Stimulated activated CD8-positive, alpha-beta memory T cell treated with anti-CD3 and anti-CD28 coated beads, Interleukin-12 subunit alpha, Interleukin-12 subunit beta, amount 100 ng/mL, for 1 hour (primary cell): ENCODE measurements at places on chromosomes 5 and 9.

DNA sequence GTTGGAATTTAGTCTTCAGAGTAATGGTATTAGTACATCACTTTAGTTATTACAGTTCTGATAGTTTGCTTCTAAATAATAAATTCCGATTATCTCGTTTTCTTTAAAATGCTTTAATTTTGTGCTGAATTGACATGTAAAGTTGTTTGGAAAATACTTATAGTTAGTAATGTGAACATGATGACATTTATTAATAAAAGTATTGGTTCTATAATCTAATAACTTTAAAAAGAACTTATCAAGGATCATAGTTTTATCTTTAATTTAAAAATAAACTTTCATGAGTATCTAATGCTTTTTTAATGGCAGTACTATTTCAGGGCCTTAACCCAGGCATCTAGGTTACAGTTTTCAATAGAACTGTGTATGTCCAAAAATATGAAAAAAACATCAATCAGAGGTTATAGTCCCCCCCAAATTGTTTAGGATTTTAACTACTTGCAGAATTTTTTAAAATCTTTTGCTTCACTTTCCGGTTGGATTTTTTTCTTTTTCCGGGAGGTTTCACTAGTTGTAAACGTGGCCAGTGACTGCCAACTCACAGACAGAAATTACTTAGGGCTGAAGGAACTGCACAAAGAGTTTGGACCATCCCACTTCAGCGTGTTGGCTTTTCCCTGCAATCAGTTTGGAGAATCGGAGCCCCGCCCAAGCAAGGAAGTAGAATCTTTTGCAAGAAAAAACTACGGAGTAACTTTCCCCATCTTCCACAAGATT, 680 bp downstream of the GPX8 start:
- DNase-seq, result no peak

DNA sequence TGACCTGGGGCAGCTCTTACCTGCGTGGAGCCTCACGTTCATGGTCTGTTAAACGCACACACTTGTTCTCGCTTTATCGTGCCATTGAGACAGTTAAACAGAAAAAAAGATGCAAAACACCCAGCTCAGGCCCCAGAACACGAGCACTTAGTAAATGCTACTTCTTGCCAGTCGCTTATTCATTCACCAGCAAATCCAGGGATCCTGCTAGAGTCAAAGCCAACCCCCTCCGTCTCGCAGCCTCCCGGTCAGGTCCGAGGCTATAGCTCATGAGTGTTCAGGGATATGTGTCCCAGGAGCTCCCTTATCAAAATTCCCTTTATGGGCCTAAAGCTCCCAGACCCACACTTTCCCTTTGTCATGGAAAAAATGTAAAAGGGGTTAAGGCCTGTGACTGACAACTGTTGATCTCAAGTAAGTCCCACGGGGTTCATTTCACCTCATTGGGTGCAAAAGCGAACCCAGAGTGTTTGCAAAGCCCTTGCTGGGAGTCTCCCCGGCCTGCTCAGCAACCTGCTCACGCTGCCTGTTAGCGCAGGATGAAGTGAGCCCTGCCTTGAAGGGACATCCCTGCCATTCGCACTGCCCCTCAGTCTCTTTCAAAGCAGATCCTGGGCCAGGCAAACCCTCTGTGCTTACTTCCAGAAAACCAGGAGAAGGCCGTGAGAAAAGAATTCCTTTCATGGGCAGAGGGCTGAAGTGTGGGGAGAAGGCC, 40.7 kb downstream of the HRH2 start:
- no peak for DNase-seq

- no peak for DNase-seq
Observed at GRCh38 chr5:10707198-10708142, 53.6 kb downstream of the DAP start.

DNA sequence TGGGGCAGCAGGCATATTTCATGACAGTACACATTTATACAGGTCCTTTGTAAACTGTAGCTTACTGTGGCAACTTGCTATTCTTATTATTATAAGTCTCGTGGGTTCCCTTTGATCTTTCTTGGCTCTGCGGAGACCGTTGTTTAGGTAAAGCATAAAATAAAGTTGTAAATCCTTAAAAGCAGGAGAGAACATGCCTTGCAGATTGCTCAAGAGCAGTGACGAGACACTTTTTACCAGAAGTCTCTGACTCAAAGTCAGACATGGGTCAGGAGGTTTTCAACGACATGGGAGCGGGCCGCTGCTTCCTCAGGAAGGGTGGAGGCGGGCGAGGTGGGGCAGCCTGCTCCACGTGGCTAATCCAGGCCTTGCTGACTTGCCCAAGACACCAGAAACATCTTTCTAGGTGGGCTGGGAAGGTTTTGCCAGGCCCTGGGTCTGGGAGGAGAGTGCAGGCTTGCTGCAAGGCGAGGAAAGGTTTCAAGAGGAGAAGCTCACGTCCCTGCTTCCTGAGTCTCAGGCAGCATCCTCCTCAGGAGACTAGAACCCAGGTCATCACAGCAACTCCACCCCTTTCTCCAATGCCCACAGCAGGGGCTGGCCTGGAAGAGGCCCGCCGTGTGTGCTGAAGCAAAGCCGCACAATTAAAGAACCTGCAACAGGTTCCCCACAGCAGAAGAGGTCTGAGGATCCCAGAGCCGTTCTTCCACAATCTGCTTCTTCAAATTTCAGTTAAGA, 6.5 kb downstream of the TBC1D2 start:
- no peak for DNase-seq

DNA sequence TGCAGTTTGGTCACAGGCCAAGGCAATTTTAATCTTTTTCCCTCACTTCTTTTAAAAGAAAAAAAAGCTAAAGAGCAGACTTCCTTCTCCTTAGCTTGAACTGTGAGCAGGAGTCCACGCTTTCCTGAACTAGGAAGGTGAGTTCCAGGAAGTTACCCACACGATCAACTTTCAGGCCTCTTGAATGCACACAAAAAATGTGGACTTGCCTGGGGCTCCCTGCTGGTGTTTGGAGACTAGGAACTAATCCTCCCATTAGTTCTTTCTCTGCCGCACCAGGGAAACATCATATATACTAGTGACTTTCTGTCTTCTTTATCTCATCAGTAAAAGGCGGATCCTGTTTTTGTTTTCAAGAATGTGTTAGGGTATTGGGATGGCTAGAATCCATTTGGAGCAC, 240.0 kb downstream of the GOLPH3 start:
- DNase-seq, result no peak

DNA sequence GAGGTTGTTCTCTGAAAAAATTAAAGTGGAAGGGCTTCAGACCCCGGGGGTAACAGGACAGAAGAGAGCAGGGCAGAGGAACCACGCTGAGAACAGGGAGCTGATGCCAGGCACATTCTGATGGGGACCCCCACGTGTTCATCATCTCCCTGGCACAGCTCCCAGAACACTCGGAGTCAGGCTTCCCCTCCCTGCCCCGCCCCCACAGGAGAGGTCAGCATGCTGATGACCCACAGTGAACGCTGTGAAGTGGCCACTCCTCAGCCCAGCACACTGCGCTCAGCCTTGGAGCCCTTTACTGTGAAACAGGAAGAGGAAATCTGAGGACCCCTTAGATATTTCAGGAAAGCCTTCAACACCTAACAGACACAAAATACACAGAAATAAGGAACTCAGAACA, 16.4 kb downstream of the RETREG1 start:
- no peak for DNase-seq

GRCh38 chr9:77769246-77769645, 121.1 kb upstream of the GNA14 start:
- DNase-seq, result no peak

- DNase-seq, result no peak
Observed at GRCh38 chr5:78716206-78716605, 67.6 kb upstream of the LHFPL2 start.

DNA sequence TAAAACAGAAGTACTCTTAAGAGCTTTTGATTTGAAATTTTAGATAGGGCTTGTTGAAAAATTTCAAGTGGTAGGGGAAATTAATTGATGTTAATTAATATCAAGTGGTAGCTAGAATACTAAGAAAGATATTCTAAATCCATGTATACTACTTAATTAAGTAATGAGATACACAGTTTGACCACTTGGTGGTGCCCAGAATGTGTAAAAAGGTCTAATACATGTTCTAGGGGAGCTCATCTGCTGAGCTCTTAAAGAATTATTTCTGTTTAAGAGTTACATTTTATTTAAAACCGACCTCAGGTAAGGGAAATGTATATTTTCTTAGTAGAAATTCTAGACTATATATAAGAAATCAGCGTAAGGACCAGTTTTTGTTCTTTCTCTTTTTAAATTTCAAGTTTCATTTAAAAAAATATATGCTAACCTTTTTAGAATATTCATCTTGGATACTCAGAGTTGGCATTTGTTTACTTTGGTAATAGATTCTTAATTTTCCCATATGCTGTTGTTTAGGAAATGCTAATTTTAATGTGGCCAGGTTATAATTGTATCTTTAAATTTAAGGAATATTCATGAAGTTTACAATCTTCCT, 61.5 kb downstream of the LNPEP start:
- DNase-seq, result no peak

DNA sequence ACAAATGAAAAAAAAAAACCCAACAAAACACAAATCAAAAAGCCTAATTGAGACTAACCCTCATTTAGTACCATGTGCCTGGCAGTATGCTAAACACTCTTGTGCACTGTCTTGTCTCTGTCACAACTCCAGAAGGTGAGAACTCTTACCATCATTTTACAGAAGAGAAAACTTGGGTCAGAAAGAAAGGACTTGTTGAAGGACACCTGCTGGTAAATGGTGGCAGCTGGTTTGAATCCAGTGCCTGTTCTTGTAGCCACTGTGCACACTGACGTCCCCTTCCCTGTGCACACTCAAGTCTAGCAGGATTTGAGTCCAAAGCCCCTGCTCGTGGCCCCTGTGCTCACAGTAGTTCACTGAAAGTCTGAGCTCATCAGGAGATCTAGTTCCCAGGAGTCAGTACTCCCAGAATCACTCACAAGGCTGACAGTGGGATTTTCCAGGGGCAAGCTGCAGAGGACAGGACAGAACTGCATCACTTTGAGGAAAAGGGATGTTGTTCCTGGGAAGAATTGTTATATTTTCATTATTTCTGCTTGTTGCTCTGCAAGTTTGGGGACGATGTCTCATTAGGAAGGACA, 43.0 kb upstream of the HSD17B4 start:
- DNase-seq, result no peak

DNA sequence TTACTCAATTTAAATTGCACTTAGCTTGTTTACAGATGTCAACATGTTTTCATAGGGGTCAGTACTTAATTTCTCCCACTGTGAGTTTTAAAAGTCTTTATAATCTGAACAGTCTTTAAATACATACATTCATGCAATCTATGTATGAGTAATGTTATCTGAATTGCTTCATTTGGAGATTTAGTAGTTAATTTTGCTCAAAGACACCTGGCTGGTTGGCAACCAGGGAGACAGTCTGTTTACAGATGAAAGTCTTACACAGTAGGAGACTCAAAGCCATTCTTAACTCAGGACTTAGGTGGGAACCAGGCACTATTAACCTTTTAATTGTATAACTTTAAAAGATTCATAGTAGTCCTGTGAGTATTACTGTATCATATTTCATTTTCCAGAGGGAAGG, 29.3 kb downstream of the DAB2 start:
- DNase-seq, result no peak

DNA sequence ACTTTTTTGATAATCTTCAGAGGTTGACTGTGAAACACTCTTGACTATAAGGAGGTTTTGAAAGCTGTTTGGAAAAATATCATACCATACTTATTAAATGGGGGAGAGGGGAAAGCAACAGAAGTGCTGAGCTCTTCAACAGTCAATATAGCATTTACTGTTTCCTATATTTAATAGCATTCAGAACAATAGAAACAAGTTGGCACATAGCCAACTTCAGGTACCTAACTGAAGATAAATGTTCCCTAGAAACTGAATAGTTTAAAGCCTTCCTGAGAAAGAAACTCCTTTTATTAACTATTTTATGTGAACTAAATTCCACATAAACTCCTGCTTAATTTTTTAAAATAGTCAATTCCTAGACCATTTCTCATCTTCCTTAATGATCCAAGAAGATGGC, 26.3 kb downstream of the SLC31A1 start:
- no peak for DNase-seq
